Esophagus mucosa (tissue), 1 donor: ENCODE measurements at places on chromosomes 11 and 22.

DNA sequence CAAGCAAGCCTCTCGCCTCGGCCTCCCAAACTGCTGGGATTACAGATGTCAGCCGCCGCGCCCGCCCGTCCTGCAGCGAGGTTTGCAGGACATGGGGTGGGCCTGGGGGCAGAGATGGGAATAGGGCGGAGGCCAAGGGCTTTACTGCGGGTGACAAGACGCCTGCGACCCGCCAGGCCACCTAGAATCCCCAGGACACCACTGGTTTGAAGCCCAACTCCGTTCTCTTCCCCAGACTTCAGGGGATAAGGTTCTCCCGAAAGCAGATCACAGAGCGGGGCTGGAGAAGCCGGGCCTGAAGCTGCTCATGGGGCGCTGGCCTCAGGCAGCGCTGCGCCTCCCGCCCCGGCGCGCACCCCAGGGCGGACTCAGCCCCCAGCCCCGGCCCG, 354 bp downstream of the POLR2L start:
- no peak for ATAC-seq

- ATAC-seq: peak; percentile 12
Measured at GRCh38 chr22:35900483-35901168, 128.0 kb downstream of the RBFOX2 start.

DNA sequence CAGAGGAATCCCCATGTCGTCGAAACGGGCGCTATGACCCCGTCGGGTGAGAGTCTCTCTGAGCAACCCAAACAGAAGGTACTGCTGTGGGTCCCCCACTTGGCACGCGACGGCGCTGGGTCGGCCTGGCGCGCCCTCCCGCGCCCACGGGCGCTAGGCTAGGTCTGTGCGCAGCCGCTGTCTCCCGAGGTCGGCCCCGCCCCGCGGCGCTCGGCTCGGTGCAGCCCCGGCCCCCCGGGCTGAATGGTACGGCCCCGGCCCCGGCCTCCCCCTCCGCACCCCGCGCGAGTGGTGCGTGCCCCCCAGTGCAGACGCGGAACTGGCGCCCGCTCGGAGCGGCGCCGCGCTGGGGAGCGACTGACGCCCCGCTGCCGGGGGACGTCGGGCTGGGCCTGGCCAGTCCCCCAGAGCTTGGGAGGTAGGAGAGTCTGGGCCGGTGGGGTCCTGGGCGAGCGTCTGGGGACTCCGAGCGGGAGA, at the start of gene MADD:
Gene MADD, plus strand, starts transcription at position 305 of the 477 bp plus-strand sequence.
- ATAC-seq: peak; percentile 93

DNA sequence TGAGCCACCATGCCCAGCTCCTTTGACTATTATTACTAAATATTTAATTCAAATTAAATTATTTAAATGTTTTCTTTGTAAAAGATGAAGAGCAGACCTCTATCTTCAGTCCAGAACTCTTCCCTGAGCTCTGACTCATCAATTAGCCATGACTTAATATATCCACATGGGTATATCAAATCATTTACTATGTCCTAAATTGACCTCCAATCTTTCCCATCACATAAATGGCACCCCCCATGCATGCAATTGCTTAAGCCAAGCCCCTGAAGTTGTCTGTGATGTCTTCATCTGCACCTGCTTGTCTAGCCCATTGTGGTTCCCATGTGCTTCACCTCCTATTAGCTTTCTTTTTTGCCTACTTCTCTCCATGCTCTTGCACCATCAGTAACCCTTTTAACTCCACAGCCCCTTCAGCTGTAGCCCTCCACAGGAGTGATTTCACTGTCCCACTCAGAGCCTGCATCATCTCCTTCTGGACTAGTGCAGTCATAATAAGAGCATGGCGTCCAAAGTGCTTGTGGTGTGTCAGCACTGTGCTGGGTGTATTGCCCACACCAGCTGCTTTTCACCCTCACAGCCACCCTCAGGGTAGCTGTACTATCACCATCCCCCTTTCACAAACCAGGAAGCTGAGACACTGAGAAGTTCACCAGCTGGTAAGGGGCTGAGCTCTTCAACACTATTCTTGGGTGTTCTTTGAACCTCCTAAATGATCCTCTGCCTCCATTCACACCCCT, 11.8 kb upstream of the THY1 start:
- no peak for ATAC-seq

DNA sequence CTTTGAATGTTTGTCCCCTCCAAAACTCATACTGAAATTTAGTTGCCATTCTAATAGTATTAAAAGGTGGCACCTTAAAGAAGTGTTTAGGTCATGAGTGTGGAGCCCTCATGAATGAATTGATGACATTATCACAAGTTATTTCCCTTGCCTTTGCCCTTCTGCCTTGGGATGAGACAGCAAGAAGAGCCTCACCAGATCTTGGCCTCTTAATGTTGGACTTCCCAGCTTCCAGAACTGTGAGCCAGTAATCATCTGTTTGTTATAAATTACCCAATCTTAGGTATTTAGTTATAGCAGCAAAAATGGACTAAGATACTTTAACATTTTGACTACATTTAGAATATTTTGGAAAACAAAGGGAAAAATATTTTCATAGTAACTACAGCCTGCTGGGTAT, 371.0 kb downstream of the JRKL start:
- no peak for ATAC-seq

- no peak for ATAC-seq
Measured at GRCh38 chr11:35317253-35317652, 102.1 kb downstream of the SLC1A2 start.

DNA sequence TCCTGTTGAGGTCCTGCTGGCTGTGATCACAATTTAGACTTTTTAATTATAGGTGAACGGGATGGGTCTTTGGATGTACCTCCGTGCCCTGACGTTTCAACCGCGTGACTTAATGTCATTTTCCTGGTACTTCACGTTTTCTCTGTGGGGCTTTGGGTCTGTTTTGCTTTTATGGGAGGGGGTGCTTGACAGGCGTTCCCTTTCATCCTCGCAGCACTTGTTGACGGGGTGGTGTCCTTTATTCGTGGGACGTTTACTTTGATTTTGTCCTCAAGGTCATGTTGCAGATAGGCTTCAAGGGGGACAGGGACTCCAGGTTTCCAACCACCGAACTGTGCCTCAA, 994 bp downstream of the PPP6R3 start:
- no peak for ATAC-seq

DNA sequence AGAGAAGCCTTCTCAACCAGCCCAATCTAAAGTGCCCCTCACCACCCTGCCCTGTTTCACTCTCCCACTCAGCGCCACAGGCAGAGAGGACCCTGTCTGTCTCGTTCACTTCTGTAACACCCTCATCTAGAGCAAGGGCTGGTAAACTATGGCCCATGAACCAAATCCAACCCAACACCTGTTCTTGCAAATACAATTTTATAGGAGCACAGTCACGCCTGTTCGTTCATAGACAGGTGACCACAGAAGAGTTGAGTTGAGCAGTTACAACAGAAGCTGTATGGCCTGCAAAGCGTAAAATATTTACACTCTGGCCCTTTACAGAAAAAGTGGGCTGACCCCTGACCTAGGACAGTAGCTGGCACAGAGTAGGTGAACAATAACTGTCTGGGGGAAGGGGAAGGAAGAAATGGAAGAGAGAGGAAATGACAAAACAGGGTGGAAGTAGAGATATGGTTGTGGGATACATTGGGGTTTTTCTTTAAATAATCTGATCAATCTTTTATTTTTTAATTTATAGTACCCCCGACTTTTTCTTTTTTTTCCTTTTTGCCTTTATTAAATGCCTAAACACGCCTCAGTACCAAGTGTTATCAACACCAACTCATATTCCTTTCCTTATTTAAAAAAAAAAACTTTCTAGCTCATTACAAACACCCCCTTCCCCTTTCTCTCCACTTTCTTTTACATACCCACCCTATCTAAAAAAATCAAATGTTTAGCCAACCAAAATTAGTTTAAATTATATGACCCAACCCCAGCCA, 20.9 kb downstream of the SERPIND1 start:
- no peak for ATAC-seq

DNA sequence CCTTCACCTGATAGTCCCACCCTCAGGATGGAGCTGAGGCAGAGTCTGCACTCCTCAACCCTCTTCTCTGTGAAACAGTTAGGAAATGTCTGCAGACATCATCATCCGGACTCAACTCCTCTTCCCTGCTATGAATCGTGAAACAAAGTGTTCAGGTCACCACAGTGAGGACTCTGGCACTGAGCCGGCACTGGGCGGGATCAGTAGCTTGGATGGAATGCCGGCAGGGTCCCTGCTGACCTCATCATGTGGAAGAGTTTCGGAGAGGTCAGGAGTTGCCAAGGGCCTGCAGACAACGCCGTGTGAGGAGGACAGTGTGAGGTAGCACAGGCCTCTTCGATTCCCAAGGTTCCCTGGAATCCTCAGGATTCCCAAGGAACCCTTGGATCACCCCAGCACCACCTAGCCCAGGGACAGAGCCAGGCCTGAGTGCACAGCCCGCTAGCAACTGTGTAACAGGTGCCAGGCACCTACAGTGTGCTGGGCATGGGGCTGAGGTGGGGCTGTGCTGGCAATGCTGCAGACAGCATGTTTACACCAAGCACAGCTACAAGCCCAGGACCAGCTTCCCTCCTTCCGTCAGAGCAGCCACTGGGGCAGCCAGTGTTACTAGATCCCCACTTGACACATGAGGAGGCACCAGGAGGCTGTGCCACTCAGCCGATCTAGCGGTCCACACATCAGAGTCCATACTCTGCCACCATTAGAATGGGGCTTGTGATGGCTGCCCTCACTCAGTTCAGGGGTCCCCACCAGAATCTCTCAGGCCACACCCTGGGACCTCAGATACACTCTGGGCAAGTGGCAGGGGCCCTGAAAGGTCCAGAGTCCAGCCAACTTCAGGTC, 693 bp upstream of the LINC01488 start:
- ATAC-seq: no peak

GRCh38 chr11:73667891-73668290, 21.5 kb downstream of the PLEKHB1 start:
- ATAC-seq: no peak

- ATAC-seq: no peak
Measured at GRCh38 chr11:63603180-63603518, 11.1 kb downstream of the PLAAT3 start.

DNA sequence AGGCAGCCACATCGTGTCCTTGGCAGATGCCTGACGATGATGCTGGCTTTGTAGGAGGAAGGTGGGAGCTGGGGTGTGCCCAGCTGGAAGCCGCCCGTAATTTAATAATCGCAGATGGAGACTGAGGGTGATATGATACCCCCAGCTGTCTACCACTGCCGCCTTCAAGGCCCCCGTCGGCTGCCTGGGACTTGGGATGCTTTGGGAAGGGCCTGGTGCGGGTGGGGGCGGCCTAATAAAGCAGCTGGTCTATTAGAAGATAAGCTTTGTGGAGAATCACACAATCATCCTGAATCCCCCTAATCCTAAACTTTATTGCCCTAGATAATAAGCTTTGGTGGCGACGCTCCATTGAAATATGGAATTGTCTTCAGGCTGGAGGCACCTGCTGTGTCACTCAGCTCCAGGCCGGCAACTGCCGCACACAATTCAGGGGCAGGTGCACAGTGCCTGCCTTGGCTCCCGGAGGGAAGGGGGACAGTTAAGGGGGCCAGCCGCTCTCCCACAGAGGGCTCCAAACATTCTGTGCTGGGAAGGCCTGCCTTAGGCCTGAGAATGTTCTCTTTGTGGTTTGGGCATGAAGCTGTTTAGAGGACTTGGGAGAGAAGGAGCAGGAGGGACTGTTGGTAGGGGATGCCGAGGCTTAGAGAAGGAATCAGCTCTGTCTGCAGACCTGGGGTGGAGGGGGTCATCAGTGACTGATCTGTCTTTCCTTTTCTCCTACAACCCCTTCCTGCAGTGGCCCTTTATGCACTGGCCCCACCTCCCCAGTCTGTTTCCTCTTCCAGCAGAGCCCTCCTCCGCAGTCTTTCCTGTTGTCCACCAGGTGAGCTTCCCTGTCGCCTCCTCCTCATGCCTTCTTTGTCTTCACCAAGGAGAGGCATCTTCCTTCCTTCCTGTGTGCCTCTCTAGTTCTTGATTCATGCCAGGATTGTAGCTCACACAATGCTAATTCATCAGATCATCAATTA, 65.3 kb downstream of the ARL14EP start:
- ATAC-seq: no peak

DNA sequence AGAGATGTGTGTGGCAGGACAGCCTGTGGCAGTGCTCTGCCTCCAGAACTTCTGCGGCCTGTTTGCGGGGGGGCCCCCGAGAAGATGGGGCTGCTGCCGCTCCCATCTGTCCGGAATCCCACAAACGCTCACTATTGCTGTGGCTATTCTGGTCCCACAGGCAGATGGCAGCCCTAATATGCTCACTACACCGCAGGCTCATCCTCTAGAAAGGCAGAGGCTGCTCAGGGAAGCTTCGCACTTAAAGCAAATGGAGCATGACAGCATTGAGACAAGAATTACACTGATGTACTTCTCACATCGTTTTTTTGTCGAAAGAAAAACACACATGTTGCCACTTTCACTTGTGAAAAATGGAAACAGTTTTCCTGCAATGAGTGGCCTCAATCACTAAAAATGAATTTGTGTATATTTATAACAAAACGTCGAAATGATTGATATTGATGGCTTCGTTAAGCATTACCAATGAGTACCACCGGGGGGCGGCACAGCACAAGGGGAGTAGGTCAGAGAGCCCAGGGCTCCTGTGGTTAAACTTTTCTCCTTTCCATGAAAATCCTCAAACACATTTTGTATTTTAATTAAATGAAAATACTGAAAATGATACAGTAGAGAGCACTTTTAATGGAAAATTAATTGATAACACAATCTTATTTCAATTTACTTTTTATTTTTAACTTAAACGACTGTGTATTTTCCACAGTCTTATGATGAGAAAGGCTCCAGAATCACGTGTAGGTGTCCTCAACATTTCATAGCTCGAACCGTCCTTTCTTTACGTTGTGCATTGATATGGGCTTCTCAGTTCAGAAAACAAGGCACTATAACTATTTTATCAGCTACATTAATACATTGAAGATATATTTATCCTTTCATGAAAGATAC, 69.1 kb downstream of the CTTN start:
- no peak for ATAC-seq

- ATAC-seq: no peak
Measured at GRCh38 chr22:36756746-36757655, 18.9 kb downstream of the IFT27 start.

DNA sequence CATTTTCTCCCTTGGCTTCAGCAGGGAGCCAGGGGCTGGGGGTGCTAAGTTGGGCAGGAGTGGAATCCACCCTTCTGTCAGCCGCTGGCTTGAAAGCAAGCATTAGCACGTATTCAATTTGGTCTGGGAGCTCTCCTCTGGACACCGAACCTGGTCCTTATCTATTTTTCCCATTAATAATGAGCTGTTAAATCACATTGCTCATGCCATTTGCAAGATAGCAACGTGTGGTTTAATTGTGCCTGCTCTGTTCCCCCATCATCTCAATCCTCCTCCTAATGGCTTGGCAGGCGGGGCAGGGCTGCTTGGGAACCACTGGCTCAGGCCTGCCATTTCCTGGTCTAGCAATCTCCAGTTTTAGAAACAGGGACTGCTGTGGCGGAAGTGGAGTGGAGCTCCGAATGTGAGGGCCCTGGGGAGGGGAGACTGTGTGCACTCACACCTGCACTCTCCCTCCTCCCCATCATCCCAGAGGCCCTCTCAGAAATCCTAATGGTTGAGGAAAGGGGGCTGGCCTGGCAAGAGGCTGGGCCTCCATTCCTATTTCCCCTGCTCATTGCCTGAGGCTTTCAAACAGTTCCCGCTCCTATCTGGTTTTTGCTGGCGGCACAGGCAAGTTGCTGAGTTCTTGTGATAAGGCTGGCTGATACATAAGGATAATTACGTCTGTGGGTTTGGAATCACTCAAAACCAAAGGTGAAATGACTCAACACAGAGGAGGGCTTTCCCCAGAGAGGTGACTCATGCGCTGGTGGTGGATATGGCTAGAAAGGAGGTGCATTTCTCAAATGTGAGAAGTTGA, 201.2 kb upstream of the E2F8 start:
- peak; percentile 91 for ATAC-seq
